Small intestine (tissue), 16 donors: ENCODE measurements at places on chromosomes 16 and 17.

DNA sequence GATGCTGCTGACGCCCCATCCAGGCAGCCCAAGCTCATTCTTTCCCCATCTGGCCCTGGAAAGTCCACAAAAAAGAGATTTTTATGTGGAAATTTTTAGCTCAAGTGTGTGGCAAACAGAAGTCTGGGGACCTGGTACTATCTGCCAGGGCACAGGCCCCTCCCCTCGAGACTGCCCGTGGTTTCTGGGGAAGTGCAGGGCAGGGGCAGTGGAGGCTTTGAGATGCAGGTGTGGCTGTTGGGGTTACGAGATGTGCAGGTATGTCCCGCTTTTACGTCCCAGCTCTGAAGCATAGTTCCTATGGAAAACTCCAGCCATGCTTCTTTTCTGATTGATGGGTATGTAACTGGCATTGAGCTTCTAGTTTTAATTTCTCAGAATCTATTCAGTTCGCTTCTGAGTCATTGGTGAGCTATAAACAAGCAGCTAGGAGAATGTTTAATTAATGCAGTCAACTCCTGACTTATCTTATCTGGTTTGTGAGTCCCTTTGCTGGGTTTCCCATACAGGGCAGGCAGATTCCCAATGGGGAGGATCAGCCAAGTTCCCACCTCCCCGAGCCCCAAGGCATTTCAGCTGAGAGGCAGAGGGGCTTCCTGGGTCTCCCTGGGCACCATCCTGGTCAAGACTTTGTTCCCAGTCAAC is 16.2 kb downstream of the TBX4 start:
- DNase-seq: peak; percentile 27

GRCh38 chr16:86195863-86196630 is 297.1 kb downstream of the IRF8 start:
- no peak for DNase-seq

DNA sequence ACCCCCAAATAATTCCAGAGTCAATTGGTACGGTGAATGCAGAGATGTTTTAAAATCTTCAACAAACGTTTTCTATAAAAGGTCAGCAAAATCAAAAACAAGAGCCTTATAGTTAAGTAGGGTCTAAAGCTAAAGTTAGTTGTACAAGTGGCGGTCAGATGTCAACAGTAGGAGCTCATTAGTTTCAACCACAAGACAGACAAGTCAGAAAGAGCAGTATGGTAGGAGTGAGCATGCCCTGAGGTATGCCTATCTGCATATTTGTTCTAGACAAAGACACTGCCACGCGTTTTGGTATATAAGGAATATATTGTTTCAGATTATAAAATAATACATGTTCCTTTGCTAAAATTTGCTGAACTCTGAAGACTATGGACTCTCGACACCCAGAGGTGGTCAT is 431.5 kb upstream of the KIF2B start:
- no peak for DNase-seq

- DNase-seq: no peak
These were observed 39.9 kb downstream of the PSMD12 start for GRCh38 chr17:67326440-67326839.

DNA sequence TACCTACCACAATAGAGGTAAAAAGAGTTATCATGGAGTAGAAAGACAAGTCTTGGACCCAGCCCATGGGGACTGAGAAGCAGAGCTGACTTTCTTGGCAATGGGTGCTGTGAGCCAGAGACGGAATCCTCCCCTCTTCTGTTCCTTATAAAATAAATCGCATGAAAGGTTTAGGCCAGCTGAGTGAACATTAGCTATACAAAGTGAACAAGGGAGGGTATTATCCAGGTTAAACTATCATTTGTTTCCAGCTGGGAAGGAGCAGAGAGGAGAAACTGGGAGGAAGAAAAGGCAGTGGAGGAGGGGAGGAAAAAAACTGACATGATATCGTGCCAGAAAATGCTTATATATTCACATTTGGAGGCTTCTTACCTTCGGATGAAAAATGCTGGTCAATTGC is 13.3 kb upstream of the PAFAH1B1 start:
- no peak for DNase-seq

GRCh38 chr16:19527161-19527560 is 3.4 kb downstream of the CCP110 start:
- no peak for DNase-seq

DNA sequence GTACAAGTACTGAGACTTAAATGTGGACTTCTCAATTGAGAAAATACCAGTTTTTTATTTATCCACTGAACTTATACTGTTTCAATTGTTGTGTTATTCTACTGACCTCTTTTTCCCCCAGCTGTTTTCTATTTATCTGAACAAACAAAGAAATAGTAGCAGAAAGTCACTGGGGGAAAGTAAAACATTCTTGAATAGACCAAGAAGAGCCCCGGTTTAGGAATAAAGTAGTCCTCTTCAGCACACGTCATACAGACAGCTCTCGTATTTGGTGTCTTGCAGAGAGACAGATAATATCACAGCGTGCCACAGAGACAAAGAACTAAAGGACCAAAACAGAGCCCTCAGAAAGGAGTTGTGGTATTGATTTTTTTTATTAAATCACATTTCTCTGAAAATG is 1159.1 kb upstream of the CDH8 start:
- DNase-seq: no peak

DNA sequence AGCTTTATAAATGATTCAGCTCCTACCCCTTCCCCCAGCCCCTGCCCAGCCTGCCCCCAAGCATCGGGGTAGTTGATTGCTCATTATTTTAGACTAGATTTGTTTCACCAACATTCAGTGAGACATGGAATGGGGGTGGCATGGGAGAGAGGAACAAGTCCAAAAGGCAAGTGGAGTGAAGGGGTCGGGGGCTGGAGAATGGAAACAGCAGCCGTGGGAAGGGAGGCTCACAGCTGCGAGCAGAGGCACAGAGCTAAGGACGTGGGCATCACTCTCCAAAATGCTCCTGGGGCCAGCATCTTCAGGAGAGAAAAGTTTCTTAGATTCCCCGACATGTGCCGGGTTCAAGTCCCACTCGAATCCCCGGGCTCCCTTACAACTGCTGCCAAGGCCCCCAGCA is 19.3 kb downstream of the PIPOX start:
- no peak for DNase-seq

- DNase-seq: peak; percentile 31
These were observed 23.3 kb downstream of the CPNE2 start for GRCh38 chr16:57115514-57116182.

DNA sequence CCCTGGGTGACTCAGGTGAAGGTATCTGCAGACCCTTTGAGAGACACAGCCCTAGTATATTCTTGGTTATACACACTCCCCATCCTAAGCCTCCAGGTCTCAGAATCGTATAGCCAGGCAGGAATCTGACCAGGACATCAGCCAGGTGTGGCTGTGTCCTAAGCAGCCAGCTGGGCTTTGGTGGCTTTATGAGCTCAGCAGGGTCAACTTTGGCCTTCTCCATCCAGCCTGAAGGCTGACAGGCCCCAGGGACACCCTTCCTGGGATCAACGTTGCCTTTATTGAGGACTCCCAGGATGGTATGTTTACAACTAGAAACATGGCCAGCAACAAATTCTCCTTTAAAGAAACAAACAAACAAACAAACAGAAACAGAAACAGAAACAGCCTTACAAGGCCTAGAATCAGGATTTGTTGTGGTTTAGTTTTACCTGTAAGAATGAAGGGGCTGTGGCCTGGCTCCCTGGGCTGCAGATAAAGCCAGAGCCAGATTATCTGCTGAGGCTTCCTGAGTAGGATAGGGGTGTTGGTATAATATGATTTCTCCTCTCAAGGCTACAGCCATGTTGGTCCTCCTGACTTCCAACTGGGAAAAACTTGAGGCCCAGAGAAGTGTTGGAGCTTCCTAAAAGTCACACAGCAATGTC is 8.5 kb downstream of the KIF19 start:
- no peak for DNase-seq

DNA sequence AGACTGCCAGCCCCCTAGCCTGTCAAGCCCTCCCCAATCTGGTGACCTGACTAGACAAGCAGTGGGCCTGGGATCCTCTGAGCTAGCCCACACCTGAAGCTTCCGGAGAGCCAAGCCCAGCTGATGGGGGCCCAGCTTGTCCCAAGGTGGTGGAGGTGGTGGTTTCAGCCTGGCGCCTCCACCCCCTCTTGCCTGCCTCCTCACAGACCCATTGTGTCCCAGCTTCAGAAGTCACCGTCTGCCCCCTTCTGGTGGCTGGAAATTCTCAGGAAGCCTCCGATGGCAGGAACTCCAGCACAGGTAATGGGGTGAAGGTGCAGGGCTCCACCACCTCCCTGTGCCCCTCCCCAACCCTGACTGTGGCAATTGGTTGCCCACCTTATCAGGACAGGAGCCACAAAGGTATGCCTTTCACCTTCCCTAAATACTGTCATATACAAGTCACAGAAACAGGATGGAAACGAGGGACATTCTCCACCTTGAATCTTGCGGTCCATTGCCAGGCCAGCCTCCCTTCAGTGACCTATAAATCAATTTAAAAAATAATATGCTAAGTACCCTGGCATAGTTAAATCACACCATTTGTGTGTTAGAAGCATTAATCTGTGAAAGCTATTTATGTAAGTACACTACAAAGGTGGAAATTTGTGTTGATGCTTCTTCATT is 66.0 kb upstream of the ZNF423 start:
- peak; percentile 88 for DNase-seq

GRCh38 chr17:20068445-20068844 is 59.3 kb downstream of the SPECC1 start:
- DNase-seq: no peak

DNA sequence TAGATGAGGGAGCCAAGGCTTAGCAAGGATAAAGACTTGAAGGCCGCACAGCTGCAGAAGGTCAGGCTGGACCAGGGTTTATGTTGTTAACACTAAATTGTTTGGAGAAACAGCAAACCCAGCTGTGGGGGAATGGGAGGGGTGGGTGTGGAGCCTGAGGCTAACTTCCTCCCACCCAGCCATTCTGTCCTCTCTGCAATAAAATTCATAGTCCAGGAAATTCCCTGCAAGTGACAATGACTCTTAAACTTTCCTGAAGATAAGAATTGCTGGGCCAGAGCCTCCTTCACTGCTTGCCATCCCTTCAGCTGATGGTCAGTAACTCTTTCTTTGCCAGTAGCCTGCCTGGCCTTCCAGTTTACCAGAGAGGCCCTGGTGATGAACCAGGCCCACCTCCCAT is 19.4 kb upstream of the ATP5MC1 start:
- peak; percentile 57 for DNase-seq

DNA sequence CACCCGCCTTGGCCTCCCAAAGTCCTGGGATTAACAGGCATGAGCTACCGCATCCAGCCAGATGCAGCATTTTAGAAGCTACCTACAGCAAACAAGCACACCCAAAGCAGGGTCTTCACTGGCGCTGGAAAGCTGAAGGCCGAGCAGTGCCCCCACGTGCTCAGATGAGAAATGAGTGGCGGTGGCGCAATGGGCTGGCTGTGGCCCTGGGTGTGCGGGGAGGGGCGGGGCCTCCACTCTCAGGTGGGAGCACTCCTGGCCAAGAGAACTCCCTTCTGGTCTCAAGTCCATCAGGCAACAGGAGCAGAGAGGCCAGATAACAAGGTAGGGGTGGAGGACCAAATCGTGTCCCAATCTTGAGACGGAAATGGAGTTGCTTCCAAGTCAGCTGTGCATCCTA is 12.1 kb downstream of the TMEM11 start:
- no peak for DNase-seq

GRCh38 chr16:83802135-83802534 is 5.6 kb upstream of the HSBP1 start:
- no peak for DNase-seq

GRCh38 chr16:2507665-2508064 is 6.1 kb upstream of the ATP6V0C start:
- DNase-seq: no peak

GRCh38 chr17:62085511-62086408 is 20.7 kb upstream of the MED13 start:
- peak; percentile 54 for DNase-seq

GRCh38 chr16:57283214-57283958 is 1.1 kb downstream of the PLLP start:
- peak; percentile 93 for DNase-seq

DNA sequence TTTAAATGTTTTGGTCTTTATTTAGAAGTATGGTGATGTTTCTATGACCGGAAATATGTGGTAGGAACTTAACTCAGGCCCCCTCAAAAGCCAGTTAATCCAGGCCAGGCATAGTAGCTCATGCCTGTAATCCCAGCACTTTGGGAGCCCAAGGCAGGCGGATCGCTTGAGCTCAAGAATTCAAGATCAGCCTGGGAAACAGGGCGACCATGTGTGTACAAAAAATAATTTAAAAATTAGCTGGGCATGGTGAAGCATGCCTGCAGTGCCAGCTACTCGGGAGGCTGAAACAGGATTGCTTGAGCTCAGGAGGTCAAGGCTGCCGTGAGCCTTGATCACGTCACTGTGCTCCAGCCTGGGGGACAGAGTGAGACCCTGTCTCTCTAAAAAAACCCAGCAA is 10.3 kb downstream of the RSL1D1 start:
- no peak for DNase-seq

- DNase-seq: no peak
These were observed 6.9 kb downstream of the HERPUD1 start for GRCh38 chr16:56938664-56939513.

- no peak for DNase-seq
These were observed 223.2 kb upstream of the FOXF1 start for GRCh38 chr16:86286991-86287663.

- DNase-seq: peak; percentile 87
These were observed 78.1 kb upstream of the TOB1 start for GRCh38 chr17:50944054-50944901.

DNA sequence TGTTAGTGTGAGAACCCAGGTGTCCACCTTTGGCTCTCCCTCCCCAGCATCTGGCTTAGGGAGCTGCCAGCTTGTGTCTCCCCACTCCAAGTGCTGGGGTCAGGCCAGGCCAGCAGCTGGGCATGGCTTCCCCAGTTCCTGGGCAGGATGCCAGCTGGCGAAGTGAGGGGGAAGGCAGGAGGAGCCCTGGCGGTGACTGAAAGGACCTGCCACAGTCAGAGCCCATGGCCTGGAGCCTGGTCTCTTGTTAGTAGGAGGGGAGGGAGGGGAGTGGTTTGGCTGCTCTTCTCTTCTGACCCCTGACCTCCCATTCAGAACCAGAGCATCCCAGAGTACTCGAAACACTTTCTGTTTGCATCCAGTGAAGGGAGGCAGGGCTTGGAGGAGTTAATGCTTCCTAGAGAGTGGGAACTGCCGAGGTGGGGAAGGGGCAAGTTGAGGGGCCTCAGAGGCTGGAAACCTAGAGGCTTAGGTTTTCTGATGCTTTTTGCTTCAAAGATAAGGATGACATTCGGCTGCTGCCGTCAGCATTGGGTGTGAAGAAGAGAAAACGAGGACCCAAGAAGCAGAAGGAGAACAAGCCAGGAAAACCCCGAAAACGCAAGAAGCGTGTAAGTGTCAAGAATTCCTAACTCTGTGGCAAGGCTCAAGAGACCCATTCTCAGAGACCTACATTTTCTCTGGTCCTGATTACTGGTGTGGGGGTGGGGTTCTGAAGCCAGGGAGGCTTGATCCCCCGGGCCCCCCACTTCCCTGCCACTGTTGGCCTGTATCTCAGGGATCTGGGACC is 772 bp downstream of the CHD3 start:
- DNase-seq: peak; percentile 94

GRCh38 chr17:12053552-12053951 is 32.9 kb downstream of the MAP2K4 start:
- no peak for DNase-seq

- DNase-seq: no peak
These were observed 50.2 kb upstream of the WSCD1 start for GRCh38 chr17:6019959-6020358.

- DNase-seq: no peak
These were observed 5.7 kb downstream of the RMI2 start for GRCh38 chr16:11350921-11351335.
